ENCODE measurements at places on chromosomes 5 and 9.

GRCh38 chr9:36008774-36009300 is 27.9 kb upstream of the RECK start:
- DNase-seq = peak; percentile 70

DNA sequence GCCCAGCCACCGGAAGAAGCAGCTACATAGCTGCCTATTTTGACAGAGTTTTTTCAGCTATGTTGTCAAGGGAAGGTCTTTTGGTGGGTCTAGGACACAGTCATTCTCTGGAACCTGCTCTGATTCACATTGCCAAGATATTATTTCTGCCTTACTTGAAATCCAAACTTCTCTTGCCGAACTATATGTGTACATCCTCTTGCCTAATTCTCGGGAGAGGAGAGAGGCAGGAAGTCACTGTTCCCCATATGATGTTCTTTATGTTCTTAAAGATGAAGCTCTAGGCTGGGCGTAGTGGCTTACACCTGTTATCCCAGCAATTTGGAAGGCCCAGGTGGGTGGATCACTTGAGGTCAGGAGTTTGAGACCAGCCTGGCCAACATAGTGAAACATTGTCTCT is 8.6 kb downstream of the TMEM252 start:
- no peak for DNase-seq

GRCh38 chr5:6732634-6733410 is 19.6 kb downstream of the TENT4A start:
- DNase-seq = peak; percentile 64

GRCh38 chr9:81289622-81290021 is 399.7 kb downstream of the TLE1 start:
- DNase-seq = no peak

DNA sequence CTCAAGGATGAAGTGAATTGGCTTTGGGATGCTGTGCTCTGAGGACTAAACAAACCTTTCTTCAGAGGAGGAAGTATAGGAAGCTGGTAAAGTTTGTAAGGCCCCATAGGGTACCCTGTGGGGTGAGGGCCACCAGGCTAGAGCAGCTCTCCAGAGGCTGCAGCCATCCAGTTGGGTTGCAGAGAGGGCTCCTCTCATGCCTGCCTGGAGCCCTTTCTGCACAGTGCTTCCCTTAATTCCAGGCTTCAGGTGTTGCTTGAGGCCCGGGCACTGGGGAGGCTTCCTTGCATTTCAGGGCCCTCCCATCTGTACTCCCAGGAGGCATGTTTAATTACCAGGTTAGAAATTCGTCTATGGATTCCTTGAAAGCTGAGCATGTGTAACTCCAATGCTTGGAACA is 95.3 kb upstream of the FSTL4 start:
- DNase-seq = peak; percentile 1

DNA sequence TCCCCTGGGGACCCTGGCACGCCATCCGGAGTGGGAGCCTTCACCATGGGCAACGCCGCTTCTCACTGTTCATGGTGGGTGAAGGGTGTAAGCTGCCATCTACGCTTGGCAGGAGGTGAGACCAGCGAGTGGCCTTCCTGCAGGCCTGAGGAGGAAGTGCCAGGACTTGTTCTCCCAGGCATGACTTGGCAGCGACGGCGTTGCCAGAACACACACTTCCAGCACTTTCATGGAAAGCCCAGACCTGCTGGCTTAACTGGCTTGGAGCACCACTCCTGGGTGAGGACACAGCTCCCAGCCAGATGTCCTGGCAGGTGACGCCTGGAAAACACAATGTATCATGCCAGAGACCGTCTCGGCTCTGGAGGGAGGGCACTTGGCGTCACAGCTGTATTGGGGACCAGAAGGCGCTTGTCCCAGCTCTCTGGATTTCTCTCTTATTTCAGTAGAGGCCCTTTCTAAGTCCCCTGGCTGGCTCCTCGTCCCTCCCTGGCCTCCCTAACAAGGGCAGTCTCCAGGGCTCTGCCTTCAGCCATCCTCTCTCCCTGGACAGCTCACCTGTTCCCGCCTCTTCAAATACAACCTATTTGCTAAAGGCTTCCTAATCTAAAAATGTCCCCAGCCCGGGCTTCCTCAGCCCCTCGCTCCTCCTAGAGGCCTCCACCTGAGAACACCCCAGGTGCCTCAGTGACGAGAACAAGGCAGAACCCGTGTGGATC is 188.3 kb downstream of the OLFM1 start:
- DNase-seq = peak; percentile 29

DNA sequence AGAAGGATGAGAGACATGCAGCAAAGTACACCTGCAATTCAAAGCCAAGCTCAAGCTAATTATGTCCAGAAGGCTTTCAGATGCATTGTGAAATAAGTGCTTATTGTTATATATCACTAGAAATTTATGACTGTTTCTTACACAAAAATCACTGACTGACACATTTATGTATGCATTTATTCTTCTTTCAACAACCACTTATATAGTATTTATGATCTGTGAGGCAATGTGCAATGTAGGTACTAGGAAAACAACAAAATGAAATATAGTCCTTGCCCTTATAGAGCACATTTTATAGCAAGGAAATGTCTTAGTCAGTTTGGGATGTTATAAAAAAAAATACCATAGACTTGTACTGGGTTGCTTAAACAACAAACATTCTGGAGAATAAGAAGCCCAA is 167.6 kb downstream of the YIPF5 start:
- DNase-seq = no peak

DNA sequence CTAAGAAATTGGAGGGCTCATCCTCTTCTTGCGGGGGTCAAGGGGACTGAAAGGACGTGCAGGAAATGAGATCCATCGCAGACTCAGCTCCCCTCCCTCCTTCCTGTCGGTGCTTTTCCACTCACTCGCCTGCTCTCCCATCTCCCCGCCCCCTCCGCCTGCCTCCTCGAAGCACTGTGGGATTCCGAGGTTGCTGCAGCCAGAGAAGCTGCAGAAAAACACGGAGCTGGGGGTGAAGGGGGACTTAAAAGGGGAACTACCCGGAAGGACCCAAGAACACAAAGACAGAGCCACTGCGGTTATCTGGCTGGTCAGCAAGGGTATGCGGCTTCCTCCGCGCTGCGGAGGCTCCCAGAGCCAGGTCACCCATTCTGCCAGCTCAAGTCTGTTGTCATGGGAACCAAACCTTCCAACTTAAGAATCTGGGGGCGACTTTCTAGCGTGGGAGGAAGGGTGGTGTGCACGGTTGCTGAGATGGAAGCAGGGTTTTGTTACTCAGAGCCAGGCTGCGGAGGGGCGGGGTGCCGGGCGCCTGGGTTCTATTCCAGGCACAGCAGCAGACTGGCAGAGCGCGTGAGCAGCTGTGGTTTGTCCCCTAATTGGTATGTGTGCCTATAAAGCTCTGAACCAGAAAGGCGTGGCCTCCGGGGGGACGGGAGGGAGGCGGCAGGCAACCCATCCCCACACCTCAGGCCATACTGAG is 24.9 kb downstream of the PCDHGC5 start:
- DNase-seq = peak; percentile 38

DNA sequence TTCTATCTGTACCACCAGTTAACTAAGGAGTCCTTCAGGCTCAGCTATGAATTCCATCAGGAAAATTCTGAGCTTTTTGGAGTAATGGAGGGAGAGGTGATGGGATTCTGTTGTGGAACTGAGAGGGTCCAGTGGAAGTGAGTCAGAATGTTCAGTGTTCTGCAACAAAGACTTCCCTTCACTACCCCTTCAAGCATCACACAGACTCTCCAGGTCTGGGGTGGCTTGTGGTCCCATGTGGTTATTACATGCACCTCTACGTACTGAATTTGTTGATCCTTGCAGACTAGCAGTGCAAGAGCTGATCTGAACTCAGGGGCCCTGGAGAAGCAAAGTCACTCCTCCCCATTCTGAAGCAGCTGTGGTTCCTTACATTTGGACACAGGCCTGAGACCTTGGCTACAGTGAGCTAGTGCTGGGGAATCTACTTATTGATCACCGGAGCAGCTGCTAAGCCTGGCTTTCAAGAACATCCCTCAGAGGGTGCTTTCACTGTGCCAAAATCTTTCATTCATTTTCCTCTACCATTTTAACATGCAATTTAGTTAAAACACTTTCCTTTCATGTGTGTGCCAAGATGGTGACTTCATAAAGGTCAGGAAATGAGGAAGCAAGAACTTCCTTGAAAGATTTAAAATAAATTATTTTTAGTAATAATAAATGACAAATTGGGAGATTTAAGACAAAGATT is 75.0 kb upstream of the TNC start:
- no peak for DNase-seq

DNA sequence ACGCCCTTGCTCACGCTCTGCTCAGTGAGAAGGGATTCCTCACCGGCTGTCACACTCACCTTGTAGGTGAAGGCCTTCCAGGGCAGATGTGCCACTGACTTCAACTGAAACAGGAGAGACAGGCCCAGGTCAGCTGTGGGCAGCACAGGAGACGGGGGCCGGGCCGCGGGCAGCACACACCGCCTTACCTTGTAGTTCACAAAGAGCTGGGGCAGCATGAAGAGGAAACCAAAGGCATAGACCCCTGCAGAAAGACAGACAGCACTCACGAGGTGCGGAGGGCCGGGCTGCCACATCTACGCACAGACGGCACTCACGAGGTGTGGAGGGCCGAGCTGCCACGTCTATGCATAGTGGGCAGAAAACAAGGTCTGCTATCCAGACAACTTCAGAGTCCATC is 23.3 kb downstream of the CLPTM1L start:
- no peak for DNase-seq

DNA sequence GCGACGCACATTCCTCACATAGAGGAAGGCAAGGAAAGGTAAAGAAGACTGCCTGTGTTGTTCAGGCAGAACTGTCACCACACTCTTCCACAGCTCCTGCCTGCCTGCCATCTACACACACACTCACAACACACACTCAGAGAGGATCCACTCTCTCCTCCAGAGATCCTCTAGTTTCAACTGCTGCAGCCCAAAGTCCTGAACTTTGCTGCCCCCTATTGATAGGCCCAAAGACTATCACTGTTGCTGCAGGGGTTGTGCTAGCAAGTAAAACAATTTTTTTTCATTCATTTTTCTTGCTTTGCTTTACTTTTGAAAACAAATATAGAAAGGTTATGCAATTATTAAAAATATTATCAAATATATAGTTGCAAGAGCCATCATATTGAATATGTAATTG is 5.9 kb upstream of the CFAP90 start:
- peak; percentile 49 for DNase-seq

- DNase-seq = no peak
These were observed 108.2 kb upstream of the TNC start for GRCh38 chr9:115226152-115226551.

DNA sequence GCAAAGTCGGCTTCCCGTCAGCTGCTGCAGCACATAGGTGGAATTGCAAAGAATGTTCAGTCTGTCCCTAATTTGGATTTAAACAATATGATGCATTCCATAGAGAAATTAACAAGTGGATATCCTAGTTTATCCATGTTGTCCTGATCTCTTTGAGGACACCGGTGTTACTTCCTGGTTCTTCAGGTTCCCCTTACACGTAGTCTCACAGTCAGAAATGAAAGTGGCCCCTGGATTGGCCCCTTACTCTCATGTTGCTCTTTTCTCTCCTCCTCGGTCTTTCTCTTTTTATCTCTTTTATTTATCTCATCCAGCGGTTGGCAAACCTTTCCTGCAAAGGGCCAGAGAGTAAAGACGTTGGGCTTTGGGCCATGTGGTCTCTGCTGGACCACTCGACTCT is 265.1 kb downstream of the GAS1 start:
- DNase-seq = no peak

GRCh38 chr5:171945066-171945465 is 61.4 kb downstream of the FBXW11 start:
- DNase-seq = no peak

DNA sequence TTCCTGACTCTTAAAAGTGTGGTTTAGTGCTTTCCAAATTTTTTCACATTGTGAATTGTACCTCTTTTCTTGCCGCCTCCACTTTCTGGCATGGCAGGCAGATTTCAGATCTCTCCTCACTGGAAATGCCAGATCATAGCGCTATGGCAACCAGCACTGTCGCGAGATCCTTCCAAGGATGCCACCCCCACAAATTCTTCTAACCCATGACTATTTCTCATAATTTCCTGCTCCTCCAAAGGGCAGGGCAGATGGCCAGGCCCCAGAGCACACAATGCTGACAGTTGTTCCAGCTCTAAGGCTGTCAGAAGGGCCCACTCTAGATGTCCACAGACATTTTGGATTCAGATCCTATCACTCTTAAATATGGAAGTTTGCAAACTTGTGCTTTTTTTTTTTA is 446.2 kb upstream of the RIOK2 start:
- DNase-seq = no peak

GRCh38 chr9:121288673-121289025 is 20.7 kb downstream of the GSN start:
- no peak for DNase-seq

DNA sequence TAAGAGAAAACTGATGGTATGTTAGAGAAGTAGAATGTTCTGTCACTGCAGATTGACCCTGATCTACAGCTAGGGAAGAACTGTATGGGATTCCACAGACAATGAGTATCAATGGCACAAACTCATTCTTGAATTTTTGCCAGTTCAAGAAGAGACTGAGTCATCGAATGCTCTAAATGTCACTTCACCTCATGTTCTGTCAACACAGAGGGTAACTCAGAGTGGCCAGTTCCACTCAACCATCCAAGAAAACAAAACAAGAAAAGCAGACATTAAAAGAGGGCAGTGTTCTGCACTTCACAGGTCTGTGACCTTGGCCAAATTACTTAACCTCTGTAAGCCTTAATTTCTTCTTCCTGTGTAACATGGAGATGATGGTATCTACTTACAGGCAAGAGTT is 132.2 kb upstream of the HMHB1 start:
- DNase-seq = no peak

DNA sequence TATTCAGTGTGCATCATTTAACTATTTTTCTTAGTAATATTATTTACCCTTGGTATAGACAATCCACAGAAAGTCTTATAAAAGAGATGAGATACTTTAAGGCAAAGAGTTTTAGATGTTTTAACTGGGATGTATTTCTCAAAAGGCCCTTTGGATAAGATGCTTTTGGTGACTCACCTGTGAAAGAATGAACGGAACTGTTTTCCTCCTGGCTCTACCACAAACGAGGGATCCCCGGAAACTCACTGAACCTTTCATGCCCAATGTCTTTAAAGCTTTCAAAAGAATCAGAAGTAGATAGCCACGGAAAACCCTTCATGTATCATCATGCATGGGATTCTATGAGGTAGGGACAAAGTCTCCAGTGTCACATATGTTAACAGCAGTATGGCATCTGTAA is 1.6 kb downstream of the ZNF782 start:
- no peak for DNase-seq

Data from NCI-H1105 treated with DMSO at 0.1 percent for 48 hours (cell line).